ENCODE measurements at places on chromosomes 4 and X.

DNA sequence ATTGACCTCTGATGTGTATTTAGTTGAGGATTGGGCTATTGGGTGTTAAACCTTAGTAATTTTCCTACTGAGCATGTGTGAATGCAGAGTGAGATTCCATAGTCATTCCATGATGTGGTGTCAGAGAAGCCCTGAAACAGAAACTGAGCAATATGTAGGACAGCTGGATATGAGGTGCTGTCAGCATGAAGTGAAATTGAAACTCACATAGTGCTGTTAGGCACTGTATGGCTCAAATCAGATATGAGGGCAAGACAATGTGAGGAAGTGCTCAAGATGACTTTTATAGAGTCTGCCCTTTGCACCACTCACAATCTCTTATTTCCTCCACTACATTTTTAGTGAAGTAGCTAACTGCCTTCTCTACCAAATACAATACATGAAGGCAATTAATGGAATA, 188.3 kb downstream of the SH3BGRL start:
- DNase-seq = no peak

GRCh38 chr4:67651536-67651935, 49.4 kb downstream of the UBA6 start:
- DNase-seq = no peak

GRCh38 chr4:143016171-143016570, 168.5 kb upstream of the USP38 start:
- no peak for DNase-seq

DNA sequence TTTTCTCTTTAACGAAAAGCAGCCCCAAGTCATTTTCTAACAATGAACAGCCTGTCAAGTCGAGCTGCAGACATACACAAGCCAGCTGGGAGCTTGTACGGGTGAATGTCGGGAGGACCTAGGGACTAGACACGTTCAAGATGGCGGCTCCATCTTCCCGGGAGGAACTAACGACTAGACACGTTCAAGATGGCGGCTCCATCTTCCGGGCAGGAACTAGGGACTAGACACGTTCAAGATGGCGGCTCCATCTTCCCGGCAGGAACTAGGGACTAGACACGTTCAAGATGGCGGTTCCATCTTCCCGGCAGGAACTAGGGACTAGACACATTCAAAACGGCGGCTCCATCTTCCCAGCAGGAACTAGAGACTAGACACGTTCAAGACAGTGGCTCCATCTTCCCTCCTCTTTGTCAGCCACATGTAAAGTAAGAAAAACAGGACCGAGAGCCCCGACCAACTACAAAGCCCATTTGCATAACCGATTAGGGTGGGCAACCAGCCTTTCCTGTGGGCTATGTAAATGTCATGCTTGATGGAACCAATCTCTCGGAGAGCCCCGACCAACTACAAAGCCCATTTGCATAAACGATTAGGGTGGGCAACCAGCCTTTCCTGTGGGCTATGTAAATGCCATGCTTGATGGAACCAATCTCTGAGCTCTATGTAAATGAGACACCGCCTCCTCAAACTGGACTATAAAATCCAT, 175.5 kb downstream of the DHRSX start:
- DNase-seq = peak; percentile 65

DNA sequence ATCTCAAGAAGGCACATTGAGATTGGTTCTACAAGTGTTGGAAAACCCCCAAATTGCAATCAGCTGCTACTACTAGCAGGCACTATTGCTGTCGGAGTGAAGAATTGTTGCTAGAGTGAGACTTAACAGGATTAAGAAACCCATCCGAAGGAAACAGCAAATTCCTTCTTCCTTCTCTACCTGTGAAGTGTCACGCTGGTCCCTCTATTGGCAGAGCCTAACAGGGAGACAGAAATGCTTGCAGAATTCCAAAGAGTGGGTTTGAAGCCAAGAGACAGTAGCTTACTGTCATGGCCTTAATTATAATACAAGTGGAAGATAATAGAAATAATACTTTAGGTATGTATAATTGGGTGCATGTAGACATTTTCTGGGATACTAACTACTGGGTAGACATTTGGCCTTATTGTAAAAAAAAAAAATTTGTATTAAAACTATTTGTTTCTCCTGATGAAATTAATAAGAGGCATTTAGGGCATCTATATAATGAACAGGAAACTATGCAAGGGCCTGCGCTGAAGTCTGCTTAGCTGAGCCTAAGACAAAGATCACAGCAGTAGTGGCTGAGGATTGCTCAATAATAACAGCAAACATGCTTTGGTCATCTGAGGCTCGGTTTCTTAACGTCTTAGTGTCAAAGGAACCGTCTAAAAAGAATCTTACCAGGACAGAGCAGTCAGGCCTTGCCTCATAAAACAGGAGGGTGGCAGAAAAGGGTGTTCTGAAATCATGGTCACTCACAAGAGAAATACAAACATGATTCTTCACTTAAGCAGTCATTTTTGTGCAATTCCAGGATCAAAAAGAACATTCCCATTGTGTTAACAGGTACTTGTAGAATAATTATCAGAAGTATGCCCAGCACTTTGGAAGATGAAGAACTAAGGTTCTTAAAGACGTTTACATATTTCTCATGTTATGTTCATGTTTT, 40.8 kb downstream of the FAM241A start:
- no peak for DNase-seq

- DNase-seq = no peak
These were observed 435.6 kb downstream of the PCDH10 start for GRCh38 chr4:133584714-133585113.

- no peak for DNase-seq
These were observed 997.2 kb upstream of the SLIT2 start for GRCh38 chr4:19254486-19254885.

- no peak for DNase-seq
These were observed 161.7 kb upstream of the NAP1L5 start for GRCh38 chr4:88859191-88859812.

DNA sequence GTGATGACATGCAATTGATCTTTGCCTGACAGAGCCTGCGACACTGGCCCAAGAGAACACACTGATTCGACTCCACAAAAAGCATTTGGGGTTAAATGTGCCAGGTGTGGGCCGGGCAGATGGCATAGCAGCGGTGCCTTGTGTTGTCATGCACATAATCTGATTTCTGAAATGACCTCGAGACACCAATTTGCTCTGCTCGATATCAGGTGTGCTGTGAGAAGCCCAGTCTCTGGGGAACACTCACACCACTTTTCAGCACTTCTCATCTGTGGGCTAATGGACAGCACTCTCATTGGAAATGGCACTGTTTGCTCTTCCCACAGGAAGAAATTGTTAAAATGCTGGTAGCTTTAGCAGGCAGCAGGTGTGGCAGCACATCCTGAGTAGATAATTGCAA, 738.3 kb upstream of the TENM3 start:
- no peak for DNase-seq

DNA sequence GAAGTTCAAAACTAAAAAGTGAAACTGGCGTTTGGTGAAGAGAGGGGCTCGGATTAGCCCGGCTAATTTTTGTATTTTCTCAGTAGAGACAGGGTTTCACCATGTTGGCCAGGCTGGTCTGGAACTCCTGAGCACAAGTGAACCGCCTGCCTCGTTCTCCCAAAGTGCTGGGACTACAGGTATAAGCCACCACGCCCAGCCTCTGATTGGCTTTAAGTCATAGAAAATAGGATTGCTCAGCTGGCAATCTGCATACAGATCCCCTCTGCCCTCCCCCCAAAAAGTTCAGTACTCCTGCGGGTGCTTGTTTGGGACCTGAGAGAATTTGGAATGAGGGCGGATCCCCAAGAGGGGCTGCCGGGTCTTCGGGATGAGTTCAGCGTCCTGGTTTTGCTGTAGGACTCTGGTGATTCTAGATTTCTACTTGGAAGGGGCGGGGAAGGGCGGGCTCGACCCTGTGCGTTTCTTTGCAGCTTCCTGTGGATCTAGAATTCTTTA, 537 bp upstream of the PRKX start:
- no peak for DNase-seq

DNA sequence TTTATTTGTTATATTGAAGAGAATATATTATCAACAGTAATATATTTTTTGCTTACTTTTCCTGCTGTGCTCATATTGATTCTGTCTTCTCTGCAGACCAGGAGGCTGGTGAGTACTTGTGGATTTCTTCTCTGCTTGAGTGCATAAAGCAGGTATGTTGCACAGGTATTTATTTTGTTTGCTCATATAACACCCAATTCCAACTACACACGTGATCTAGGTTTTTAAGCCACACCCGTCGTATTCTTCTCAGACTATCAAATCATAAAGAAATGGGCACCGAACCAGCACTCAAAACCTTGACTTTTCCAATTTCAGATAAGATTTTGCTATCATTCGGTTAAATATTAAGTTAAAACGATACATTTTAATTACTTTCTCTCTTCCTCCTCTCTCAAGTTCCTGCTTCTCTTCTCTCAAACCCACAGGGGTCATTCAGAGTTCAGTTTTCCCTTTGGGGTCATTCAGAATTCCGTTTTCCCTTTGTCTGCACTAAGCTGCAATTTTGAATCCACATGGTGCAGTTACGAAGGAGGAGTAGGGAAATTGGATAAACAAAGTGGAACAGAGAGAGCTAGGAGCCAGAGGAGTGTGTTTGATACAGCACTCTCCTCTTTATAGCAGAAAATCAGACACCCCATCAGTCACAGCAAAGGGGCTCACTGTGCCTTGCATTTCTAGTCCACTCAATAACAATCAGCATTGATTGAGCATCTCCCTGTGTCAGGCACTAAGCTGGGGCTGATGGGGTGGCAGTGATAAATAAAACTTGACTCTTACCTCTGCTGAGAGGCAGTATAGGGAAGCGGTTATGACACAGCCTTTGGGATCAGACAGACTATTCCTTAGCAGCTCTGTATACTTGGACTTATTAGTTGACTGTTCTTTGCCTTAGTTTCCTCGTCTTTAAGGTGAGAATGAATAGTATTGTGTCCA, at the start of gene ADH1C:
ADH1C (minus strand) TSS at position 145 of the 936 bp plus-strand sequence; CDS start at position 74, 71 bp downstream.
- DNase-seq = no peak

DNA sequence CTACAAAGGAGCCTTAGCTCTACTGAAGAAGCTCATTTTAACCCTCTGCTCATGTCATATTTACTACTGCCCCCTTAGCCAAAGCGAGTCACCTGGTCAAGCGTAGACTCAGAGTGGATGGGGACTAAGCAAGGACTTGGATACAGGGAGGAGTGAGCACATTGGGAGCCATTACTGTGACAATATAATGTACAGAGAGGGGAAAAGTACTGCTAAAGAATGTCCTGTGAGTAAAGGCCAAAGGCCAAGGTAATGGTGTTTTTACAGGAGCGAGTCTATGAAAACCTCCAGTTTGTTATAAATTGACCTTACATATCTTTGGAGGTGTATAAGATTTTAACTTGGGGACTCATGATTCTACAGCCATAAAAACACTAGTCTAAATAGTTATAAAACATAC, 10.6 kb upstream of the GK start:
- DNase-seq = no peak

DNA sequence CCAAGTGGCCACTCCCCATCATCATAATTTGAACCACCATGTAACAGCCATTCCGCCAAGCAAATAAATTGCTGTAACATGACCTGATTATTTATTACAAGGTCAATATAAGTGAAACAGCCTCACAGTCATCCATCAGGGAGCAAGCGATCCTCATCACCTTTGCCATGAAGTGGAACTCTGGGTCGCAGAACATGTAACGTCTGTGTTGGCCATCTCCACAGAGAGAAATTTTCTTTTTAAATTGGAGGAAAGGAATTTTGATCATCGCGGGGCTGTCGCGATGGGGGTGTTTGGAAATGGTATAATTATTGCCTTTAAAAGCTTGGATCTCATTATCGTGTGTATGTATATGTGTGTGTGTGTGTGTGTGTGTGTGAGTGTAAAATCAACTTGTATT, 90.2 kb downstream of the SHOX start:
- no peak for DNase-seq

- DNase-seq = no peak
These were observed 131.9 kb upstream of the GPRIN3 start for GRCh38 chr4:89439533-89439932.

GRCh38 chrX:82141942-82142341, 940.0 kb downstream of the SH3BGRL start:
- no peak for DNase-seq

GRCh38 chrX:13764765-13765164, 30.2 kb downstream of the OFD1 start:
- DNase-seq = no peak

GRCh38 chr4:151930372-151930771, 169.6 kb upstream of the GATB start:
- DNase-seq = peak; percentile 66

GRCh38 chr4:26372076-26372475, 51.3 kb downstream of the RBPJ start:
- no peak for DNase-seq

- peak; percentile 68 for DNase-seq
These were observed 734 bp upstream of the SH3TC1 start for GRCh38 chr4:8198206-8198905.

GRCh38 chr4:107442538-107443111, 277.4 kb downstream of the PAPSS1 start:
- DNase-seq = no peak

GRCh38 chrX:134969726-134970125, 21.1 kb upstream of the SMIM10 start:
- no peak for DNase-seq

GRCh38 chr4:54041100-54041499, 23.3 kb downstream of the CHIC2 start:
- DNase-seq = no peak

DNA sequence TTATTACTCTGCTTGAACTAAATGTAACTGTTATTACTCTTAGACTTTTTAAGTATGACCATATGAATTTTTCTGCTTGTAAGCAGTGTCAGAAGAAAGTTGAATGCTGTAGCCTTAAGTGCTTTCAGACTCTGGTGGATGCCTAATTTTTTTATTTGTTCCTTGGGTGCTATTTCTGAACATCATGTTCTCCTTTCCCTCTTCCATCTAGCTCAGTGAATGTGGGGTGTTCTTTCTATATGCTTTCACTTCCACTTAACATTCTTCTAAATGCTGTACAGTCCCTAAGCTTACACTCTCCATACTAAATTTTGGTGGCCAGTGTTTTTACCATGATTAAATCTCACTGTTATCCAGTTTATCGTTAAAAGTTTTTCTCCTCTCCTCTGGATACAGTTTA, 3.6 kb downstream of the DCK start:
- no peak for DNase-seq

DNA sequence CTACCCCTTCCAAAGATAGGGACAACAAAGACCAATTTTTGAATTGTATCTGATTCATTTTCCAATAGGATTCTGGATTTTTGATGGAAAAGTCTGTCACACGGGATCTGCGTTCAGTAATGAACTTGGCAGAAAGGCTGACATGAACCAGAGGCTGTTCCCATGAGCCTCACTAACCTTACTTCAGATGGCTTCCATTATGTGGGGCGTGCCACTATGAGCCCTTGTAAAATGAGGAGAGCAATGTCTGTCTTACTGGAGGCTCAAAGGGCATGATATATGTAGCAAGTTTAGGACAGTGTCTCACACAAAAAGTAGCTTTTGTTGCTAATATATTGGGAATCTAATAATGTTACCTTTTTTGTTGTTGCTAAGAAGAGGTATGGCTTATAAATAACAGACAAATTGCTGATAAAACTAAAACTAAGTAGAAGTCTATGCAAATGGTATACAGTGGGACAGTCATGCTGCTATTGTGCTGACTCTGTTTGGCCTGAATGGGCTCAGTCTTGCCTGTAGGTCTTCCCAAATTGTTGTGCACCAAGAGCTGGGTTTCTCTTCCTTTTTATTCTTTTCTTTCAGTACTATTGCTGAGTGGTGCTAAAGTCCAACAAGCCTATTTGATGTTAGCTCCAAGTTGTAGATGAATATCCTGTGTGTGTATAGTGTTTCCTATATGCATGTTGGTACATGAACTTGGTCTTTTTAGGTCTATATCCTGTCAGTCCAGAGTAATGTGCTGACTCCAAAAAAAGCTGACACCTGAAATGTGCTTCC, 132.1 kb downstream of the SPRY1 start:
- DNase-seq = no peak
